ENCODE measurements at places on chromosomes 1 and 21.

DNA sequence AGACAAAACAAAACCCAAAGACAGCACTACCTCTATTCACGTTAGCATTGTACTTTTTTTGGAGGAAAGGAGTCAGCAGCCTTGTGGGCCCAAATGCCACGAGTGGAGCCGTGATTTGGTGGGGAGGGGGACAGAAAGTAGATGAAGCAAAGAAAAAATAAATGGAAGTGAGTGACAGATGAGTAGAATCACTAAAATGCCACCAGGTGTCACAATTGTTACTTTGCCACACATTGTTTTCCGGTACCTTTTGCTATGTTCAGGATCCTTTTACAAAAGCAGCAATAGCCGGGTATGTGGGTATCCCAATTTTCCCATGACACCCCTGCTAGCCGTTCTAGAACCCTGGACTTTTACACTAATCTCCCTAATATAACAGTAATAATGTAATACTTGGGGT lies 85.0 kb upstream of the AK4 start:
- DNase-seq, result no peak

GRCh38 chr1:33003657-33004056 lies 33.0 kb downstream of the AK2 start:
- no peak for DNase-seq

GRCh38 chr1:197145446-197146024 lies 934 bp downstream of the ASPM start:
- DNase-seq, result no peak

DNA sequence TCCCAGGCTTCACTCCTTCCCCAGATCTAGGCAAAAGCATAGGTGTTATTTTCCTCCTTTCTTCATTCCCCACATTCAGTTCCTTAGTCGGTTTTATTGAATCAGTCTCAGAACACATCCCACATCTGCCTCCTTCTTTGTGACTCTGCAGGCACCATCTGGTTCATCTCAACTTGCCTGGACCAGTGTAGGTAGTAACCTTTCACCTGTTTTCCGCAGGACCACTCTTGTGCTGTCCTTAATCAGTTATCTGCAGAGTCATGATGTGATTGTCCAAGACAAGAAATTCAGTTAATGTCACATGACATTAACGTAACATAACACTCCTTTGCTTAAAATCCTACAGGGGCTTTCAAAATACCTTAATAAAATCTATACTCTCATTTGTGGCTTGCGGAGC lies 174.6 kb downstream of the CHRM3 start:
- DNase-seq, result no peak

DNA sequence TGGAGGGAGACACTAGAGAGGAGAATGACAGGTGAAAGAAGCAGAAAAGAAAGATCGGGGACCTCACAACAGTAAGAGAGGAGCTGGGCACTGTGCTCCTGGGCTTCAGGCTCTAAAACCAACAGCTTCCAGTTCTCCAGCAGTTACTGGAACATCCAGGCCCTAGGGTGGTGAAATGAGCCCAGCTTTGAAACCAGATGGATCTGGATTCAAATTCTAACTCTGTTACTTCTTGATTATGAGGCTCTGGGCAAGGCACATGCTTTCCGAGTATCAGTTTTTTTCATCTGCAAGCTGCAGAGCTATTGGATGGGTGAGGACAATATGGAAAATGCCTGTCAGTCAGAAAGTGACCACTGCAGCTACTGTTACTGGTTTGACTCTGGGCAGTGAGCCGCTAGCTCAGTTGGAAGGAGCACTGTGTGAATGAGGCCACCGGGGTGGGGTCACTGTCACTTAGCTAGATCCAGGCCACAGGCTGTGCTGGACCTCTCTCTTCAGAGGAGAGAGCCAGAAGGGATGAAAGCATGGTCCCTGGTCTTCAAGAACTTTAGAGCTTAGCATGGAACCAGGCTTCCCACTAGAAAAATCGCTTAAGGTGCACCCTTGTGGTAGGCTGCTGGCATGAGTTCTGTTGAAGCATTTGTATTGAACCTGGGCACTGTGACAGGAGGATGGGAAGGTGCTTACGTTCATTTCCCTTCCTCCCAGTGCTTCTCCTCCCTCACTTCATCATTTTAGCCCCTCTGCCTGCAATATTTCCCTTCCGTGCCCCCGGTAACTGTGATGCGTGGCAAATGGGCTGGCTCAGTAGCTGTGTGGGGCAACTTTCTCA lies 12.2 kb downstream of the PLEKHO1 start:
- no peak for DNase-seq
